ENCODE measurements at places on chromosomes 6 and 20.

- no peak for DNase-seq
Observed at GRCh38 chr6:41071501-41071922, 644 bp downstream of the OARD1 start.

DNA sequence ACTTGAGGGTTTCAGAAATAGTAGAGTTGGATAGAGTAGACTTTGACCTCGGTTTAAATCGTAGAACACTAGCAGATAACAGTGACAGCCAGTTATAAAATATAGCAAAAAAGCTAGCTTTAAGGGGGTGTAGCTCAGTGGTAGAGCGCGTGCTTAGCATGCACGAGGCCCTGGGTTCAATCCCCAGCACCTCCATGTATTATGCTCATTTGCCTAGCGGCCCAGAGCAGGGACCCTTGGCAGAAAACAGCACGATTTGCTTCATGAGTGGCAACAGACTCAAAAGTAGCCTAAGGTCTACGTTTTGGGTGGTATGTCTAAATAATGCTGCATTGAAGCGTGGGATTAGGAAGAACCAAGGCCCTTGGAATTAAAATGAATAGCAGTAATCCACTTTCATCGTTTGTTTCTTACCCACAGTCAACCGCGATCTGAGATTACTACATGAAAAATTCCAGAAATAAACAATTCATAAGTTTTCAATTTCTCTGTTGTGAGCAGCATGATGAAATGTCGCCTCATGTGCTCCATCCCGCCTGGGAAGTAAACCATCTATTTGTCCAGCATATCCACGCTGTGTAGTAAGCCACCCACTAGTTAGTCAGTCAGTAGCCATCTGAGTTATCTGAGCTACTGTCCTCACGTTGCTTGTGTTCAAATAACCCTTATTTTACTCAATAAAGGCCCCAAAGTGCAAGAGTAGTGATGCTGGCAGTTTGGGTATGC, 184.9 kb downstream of the GPX5 start:
- DNase-seq: no peak

- no peak for DNase-seq
Observed at GRCh38 chr6:44117397-44118128, 9.7 kb downstream of the MRPL14 start.

- no peak for DNase-seq
Observed at GRCh38 chr6:142207265-142207877, 60.3 kb downstream of the VTA1 start.

- DNase-seq: no peak
Observed at GRCh38 chr6:7921632-7922092, 11.1 kb upstream of the TXNDC5 start.

- DNase-seq: no peak
Observed at GRCh38 chr20:47749339-47749738, 35.9 kb downstream of the SULF2 start.

- no peak for DNase-seq
Observed at GRCh38 chr20:34888468-34888867, 12.1 kb downstream of the ACSS2 start.

DNA sequence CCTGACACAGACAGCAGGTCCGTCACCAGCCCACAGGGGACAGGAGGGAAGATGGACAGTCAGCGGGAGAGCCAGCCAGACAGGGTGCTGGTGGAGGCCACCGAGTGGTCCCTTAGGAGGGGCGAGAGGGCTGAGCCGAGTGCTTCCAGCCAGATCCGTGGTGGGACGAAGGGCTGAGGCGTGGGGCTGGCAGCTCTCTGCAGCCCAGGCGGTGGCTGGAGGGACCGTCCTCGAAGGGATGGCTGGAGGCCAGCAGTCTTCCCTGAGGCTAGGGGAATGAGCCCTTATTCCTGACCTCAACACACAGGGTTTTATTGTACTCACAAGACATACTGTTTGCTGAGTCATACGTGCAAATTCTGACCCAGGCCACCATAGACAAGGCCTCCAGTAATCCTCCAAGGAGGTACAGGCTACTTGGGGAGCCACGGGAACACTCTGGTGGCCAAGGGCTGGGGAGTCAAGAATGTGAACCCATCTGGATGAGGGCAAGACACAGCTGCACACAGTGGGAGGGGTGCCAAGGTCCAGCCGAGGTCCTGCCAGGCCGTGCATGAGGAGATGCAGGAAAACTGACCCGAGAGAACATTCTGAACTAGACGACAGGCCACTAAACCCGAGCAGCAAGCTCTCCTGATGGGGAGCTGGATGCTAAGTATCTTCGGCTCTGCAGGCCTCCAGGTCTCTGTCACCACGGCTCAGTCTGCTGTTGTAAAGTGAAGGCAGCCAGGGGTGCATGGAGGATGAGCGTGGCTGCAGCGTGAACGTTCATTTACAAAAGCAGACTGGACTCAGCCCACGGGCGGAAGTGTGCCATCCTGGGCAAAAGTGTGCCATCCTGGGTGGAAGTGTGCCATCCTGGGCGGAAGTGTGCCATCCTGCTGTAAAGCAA, 242.5 kb downstream of the TTLL2 start:
- no peak for DNase-seq

DNA sequence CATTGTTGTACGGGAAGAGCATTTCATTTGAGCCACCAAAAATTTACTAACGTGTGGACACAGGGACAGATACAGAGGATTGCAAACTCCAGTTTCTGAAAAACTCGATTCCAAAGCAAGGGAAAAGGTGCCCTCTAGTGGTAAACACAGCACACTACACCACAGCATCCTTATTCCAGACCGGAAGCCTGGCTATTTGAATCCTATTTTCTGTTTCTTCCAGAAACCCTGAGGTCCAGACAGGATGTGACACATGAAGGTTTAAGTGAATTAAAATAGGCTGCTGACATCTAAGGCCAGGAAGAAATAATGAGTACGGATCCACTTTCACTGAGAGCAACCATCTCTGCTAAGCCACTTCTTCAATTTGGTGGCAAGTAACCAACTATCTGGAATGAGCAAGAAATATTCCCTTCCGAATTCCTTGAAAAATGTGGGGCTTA, 31.8 kb upstream of the GMPR start:
- DNase-seq: peak; percentile 20

- no peak for DNase-seq
Observed at GRCh38 chr6:103335412-103335811, 1524.3 kb downstream of the HACE1 start.

DNA sequence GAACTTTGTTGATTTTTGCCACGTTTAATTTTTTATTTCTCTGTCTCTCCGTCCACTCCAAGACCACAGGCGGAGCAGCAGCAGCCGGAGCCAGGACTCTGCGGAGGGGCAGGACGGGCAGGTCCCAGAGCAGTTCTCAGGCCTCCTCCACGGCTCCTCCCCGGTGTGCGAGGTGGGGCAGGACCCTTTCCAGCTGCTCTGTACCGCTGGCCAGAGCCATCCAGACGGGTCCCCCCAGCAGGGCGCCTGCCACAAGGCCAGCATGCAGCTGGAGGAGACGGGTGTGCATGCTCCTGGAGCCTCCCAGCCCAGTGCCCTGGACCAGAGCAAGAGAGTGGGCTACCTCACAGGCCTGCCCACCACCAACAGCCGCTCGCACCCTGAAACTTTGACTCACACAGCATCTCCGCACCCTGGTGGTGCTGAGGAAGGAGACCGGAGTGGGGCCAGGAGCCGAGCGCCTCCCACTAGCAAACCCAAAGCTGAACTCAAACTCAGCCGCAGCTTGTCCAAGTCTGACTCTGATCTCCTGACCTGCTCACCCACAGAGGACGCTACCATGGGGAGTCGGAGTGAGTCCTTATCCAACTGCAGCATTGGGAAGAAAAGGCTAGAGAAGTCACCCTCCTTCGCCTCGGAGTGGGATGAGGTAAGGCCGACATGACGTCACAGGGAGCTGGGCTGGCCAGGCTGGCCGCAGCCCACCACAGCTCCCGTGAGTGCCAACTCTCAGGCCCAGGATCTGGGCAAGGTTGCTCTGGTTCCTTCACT, 123.5 kb downstream of the TCP11 start:
- no peak for DNase-seq

GRCh38 chr20:21102603-21103311, 3.4 kb downstream of the LINC00237 start:
- DNase-seq: no peak

- no peak for DNase-seq
Observed at GRCh38 chr6:161853657-161854056, 579.8 kb upstream of the AGPAT4 start.

DNA sequence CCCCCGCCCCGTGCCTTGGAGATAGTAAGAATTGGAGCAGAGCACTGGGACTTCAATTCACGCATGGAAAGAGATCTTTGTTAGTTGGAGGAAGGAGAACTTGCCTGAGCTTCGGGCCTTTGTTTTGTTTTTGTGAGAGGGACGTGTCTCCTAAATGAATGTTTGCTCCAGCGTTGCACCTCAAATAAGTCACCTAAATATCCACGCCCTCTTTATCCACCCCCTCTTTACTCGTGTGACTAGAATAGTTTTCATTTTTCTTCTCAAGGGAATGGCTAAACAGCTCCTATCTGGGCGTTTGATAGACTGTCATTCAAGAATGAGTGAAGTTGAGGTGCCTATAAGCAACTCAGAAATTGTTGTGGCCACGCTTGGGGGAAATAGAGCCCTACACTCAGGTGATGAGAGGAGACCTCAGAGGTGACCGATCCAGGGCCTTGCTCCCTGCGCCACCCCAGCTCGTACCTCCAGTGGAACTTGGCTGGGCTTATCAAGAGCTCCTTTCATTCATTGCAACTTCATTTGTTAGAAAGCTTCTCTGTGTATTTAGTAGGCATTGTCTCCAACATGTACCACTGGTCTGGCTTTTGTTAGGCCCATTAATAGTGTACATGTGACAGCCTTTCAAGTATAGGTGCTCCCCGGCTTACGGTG, 861 bp downstream of the PCMTD2 start:
- no peak for DNase-seq
